ENCODE measurements at places on chromosomes 5 and 9.

DNA sequence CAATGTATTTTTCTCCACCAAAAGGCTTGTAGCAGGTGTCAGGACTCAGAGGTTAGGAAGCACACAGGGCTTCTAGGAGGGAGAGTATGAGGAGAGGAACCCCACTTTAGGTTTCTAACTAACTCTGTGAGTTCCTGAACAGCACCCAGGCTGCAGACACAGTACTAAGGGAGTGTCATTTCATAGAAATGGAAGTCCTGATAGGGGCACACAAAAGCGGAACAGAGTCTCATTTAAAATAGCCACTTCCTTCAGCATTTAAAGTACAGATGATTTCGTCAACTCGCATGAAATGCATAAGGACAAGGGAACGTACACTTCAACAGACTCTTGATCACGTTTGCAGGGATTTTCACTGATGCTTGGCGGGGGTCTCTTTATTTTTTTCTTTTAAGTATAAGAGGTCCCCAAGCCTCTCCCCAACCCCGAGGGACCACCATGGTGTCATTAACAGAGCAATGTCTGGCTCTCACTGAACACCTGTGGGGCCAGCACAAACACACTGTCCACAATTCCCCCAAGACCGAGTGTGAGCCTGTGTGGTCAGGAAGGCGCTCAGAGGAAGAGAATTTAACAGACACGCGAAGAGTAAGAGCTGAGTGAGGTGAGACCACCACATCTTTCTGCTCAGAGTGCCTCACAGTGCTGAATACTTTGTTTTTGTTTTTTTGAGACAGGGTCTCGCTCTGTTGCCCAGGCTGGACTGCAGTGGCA is 82.3 kb downstream of the SECISBP2 start:
- DNase-seq, result no peak

- no peak for DNase-seq
Observed at GRCh38 chr9:76510446-76510845, 51.5 kb downstream of the GCNT1 start.

GRCh38 chr9:137666955-137667670 is 48.3 kb downstream of the EHMT1 start:
- DNase-seq, result no peak

DNA sequence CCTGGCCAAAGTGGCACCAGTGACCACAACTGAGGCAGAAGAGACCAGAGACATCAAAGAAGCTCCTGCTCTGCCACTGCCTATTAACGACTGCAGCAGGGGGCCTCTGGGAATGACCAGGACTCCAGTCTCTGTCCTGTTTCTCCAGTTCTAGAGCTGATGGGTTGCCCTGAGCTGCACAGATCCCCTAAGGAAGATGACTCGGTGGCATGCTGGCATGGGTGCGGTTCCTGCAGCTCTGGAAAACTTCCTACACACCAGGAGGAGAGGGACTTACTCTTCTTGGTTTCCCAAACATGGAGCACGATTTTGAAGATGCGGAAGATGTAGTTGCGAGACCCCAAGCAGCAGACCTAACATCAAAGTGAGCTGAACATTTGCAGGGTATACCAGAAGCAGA is 2.7 kb downstream of the SLIT3 start:
- no peak for DNase-seq

DNA sequence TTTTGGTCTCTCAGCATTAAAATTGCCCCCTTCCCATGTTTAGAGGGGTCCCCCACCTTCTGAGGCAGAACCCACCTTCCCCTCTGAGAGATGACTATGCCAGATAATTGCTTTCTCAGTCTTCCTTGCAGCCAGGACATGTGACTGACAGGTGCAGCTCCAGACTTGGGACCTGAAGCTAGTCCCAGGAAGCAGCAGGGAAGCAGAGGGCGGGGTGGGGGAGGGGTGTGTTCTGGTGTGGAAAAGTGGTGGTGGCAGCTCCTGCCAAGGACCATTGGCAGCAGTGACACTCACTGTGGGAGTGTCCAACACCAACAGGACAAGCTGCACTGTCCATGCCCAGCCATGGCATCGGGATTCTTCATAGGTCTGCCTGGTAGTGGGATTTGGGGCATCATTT is 2.3 kb downstream of the EIF4E1B start:
- DNase-seq, result no peak

DNA sequence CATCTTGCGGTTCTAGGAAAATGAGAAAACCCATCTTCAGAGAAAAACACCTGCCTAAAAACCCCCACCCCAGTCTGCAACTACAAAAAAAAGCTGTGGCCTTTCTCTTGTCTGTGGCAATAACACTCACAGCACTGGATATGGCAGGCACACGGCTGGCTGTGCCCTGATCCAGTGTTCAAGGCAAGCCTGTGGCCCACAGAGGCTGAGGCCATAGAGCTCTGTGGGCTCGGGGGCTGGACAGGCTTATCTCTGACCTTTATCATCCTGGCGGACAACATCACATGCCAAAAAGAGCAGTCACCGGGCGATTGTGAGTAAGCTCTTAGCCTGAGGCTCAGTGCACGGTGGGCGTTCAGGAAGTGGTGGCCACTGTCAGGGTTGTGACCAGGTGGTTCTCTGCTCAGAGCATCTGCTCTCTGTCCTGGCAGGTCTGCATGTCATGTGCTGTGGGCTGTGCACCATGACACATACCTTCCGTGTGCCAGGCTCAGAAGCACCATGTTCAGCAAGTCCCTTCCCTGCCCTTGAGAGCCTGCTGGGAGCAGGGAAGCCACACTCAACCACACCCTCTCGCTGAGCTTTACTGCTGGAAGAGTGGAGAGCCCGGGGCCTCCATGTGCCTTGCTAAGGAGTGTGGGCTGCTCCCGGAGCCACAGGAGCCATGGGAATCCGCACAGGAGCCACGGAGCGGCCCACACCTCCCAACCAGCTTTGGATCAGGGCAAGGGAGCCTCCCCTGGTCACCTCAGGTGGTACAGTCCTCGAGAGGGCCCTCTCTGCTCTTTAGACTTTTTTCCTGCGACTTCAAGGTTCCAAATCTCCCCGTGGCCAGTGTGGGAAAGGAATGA is 34.6 kb upstream of the WDR38 start:
- DNase-seq, result no peak

DNA sequence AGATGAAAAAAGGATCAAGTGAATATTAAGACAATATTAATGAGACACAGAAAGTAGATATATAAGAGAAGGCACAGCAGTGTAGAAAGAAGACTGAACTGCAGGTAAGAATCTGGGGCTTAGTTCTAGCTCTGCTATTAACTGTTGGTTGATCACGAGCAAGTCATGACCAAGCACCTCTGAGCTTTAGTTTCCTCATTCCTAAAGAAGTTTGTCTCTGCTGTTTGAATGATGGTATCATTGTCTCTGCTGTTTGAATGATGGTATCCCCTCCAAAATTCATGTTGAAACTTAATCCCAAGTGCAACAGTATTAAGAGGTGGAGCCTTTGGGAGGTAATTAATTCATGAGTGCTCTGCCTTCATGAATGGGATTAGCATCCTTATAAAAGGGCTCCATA is 2.5 kb upstream of the NME5 start:
- no peak for DNase-seq

DNA sequence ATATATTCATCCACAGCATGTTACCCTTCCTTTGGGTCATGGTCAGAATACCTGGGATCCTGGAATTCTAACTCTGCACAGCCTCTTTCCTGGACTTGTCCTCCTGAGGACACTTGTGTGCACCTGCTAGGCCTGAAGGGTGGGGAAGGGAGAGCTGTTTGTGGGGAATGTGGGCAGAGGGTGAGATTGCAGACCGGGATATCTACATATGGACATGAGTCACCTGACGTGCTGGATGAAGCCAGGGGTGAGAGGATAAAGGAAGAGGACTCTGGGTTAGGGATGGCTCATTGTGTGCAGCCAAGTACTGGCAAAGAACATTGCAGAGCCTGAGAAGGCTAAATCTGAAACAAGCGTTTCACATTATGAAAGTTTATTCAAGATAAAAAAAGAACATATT is 241.4 kb upstream of the RPS23 start:
- DNase-seq, result no peak

DNA sequence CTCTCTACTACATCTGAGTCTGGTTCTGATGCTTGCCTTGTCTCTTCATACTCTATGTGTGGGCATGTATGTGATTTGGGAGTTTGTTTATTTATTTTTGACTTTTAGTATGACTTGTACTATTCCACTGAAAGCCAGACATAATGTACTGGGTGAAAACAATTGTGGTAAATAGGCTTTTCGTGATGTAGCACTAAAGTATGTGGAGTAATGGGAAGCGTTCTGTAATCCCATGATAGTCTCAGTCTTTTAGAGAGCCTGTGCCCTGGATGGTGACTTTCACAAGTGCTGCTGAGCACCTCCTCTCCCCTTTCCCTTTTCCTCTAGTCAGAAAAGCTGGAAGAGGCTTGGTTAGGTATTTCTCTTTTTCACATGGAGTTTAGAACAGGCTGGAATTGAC is 85.8 kb upstream of the S1PR3 start:
- no peak for DNase-seq

GRCh38 chr5:154211641-154212390 is 21.3 kb downstream of the GALNT10 start:
- no peak for DNase-seq

DNA sequence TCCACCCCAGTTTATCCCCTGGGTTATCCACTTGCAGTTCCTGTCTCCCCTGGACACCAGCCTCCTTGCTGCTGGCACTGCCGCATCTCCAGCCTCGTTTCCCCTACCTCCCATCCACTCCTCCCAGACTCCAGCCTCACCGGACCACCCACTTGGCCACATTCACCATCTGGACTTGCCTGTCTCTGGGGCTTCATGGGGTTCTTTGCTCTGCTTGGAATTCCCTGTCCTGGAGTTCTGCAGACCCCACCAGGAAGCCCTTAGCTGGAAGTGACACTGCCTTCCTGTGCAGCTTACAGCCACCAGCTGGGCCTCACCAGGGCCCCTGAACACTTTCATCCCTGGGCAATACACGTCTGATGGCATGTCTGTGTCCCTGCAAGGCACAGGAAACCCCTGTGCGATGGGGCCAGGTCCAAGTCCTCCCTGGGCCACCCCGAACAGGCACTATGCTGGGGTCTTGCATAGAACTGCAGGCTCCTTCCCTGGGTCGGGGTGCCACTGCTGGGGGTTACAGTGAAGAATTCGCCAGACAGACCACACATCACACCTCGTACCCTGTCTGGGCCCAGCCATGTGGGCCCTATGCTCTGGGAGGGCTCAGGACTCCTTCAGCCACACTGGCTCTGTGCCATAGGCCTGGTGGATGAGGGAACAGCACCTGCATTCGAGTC is 3.0 kb downstream of the FLT4 start:
- DNase-seq, result no peak

GRCh38 chr5:163659568-163659902 is 154.1 kb downstream of the MAT2B start:
- DNase-seq, result no peak

GRCh38 chr5:59348189-59348588 is 545.3 kb downstream of the PDE4D start:
- DNase-seq, result no peak

Measured in activated CD8-positive, alpha-beta memory T cell treated with anti-CD3 and anti-CD28 coated beads, Interleukin-2, amount 50 U/mL, for 4 hours (primary cell).